ENCODE measurements at places on chromosomes 6 and 20.

DNA sequence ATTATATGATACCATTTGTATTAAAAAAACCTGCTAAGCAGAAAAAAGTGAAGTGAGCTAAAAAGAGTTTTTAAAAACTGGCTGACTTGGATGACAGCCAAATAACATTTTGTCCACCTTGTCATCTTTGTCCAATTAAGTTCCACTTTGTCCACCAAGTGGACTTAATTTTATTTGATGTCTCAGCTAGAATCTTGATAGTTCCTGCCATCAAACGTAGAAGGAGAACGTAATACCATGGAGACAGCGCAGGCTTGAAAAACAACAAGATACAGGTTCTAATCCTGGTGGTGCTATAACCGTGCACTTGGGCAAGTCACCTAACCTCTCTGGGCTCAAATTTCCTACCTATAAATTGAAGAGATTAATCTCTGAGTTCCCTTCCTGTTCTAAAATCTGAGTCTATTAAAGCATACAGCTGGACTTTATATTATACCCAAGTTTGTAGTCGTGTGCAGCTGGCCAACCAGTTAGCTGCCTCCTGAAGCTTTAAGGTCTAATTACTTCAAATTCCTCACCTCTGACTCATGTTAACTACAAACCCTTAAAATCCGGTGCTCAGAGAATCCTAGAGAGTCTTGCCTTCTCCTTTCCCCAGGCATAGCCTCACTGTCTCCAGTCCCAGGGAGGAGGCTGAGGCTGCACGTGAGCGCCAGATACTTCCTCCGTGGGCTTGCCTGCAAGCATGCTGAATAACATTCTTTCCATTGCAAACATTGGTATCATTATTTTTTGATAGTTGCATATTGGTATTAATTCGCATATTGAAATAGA lies 16.8 kb downstream of the TMEM244 start:
- DNase-seq: no peak

DNA sequence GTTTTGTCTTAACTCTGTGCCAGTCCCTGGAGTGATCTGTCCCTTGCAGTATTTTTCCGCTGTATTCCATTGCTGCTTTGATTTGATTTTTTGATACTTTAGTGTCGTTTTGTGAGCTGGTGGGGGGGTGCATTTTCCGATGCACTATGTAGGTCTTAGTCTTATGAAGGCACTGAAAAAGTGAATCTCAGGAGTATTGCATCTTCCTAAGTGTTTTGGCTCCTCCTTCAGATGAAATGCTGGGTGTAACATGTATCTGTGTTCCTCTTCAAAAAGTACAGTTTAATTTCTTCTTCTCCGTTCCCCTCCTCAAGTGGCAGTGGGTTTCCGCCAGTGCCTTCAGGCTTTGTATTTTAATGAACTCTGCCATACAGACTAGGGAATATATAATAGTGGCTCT lies 580.7 kb upstream of the GJE1 start:
- DNase-seq: no peak

DNA sequence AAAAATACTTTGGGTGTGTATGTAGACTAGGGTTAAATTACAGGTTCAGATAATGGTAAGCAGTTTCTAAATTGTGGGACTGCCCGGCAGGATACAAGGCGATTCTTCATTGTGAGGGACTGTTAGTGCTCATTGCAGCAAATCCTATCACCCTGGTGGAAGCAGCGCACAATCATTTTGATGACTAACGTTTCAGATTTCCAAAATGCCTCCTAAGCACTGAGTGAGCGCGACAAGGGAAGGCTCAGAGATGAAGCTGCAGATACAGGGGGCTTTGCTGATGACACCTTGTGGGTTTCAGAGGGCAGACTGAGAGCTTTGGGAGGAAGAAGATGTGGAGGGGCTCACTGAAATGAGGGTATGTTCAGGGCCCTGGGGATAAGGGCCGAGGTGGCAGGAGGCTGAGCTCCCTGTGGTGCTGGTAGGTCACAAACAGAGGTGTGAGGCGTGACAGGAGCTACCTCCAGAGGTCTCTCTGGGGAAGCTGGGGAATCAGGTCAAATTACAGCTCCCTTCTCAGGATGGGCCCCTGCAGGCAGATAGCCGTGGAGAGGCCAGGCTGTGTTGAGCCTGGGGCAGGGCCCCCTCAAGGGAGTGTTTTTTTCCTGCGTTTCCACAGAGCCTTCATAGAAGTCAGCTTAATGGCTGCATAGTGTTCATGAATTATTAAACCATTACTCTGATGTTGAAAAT lies 84.5 kb upstream of the FYN start:
- no peak for DNase-seq

GRCh38 chr20:58634521-58635278 lies 16.4 kb upstream of the STX16 start:
- no peak for DNase-seq

GRCh38 chr6:130836055-130836640 lies 8.9 kb downstream of the SMLR1 start:
- DNase-seq: no peak

Measured in right lobe of liver (tissue), 6 donors.